ENCODE measurements at places on chromosomes 6 and 20.

DNA sequence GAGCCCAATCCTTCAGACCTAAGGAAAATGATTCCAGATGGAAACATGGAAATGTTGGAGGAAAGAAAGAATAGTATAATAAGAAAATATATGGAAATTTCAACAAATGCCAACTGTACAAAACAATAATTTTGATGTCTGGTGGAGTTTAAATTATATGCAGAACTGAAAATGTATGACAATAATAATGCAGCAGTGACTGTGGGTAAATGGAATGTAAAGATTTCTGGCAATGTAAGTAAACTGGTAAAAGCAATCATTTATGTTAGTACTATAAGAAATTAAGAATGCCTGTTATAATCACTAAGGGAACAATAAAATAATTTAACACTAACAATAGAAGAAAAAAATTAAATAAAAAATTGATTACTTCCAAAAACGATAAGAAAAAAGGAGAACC, 89.0 kb downstream of the EDN1 start:
- DNase-seq = no peak

DNA sequence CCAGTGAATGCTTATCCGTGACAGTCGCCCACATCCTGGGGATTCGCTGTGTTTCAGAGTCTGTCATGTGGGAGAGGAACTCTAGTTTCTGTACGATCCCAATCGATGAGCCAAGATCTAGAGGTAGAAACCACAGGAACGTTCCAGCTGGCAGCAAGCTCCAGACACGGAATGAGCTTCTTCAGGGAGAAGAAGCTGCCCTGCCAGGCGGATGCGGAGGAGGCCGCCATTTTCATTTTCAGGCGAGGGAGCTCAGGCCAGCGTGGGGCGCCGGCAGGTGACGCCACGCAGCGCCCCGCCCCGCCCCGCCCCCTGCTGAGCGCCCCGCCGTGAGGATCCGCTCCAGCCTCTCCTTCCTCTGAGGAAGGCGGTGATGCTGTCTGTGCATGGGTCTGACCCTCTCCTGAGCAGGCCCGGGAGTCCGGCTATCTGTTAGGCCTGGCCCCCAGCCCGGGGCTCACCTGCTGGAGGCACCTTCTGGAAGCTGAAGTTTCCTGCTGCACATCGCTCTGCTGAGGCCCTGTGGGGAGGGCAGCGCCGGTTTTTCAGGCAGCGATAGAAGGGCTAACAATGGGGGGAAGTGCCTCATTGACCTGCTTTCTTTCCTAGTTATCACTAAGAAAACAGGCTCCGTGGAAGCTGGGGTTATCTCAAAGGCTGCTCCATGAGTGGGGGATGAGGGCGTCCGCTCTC, 147.5 kb downstream of the ERMARD start:
- DNase-seq = no peak

DNA sequence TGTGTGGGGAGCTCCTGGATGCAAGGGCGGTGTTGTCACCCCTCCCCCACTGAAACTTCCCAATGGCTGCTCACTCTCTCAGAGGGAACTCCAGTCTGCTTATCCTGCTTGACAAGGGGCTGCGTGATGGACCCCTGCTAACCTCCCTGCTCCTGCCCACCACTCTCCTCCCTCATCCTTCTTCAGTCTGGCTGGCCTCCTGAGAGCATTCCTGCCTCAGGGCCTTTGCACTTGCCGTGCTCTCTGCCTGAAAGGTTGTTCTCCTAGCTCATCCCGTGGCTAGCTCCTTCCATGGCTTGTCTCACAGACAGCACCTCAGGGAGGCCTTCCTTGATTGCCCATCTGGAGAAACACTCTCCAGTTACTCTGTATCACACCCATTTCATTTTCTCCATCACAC, 73.9 kb upstream of the ZNFX1 start:
- no peak for DNase-seq

DNA sequence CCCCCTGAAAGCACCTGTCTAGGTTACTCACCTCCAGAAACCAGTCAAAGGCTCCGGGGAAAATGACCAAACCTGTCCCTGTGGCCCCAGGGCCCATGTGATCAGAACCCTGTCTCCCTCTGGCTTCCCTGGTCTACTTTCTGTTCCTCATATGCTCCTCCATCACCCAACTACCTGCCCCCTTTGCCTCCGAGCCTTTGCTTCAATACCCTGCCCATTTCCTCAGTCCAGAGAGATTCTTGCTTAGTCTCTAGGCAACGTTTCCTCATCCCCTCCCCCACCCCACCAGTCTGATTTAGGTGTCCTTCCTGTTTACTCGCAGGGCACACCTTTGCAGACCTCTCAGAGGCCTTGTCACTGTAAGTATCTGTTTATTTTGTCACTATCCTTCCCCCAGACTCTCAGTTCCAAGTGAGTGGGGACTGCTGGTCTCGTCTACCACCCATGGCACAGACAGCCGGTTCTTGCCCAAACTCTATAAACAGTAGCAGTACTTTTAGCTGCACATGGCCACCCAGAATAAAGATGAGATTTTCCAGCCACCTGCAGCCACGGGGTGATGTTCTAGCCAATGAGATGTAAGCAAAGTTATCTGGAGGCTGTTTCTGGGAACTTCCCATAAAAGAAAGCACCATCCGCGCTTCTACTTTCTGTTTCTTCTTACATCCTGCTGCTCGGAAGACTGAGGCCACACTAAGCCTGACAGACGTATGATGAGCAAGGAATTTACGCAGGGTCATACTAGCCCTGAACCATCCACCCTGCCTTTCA, 13.3 kb downstream of the ELOVL5 start:
- no peak for DNase-seq

GRCh38 chr20:1562622-1563021, 5.1 kb upstream of the SIRPD start:
- DNase-seq = no peak

DNA sequence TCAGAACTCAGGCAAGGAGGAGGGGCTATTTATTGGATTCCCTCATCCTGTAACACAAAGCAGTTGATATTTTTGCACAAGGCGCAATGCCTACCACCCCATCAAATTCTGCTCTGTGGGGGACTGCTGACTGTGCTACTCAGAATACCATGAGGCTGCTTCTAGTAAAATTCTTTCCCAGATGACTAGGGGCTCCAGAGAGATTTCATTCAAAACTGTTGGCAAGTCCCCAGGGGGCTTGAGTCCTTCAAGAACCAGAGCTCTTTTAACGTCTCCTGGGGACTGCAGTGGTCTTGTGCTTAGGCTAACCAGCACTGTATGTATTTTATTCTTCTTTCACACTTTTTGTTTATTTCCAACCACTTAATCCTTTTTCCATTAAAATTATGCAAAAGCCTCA, 365.9 kb upstream of the AGPAT4 start:
- DNase-seq = no peak

DNA sequence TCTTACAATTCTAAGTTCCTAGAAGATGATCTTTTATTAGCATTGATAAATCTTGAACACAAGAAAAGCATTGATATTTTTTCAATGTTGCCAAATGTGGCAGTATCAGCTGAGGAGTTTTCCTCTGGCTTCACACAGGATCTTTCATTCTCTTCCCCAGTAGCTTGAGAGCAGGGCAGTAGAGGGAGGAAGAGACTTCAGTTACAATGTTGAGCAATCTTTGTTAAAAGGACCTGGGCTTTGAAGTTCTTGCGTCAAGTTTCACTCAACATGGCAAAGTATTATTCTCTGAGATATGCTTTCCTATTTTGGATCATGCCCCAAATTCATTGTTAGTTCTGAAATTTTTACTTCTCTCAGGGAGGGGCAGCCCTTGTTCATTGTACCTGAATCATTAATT, 238.0 kb downstream of the COL12A1 start:
- DNase-seq = no peak

- DNase-seq = no peak
Measured at GRCh38 chr20:550611-551010, 7.0 kb upstream of the CSNK2A1 start.

- DNase-seq = no peak
Measured at GRCh38 chr6:4667591-4667990, 108.6 kb upstream of the CDYL start.

DNA sequence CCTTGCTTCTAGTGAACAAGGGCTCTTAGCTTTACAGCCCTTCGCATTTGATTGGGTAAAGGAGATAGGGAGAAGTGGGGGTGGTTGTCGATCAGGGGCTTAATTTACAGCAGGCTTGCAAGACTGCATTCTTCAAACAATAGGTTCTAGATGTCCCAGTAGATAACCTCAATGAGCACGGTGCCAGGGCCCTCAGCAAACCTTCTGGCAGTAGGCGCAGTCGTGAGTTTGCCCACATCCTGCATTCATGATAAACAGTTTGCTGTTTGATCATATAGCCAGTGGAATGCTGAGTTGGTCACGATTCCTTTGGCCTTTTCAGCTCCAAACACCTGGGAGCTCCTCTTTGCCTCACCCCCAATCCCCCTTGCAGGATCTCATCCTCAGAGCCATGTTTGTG, 27.5 kb downstream of the SUN5 start:
- DNase-seq = no peak

DNA sequence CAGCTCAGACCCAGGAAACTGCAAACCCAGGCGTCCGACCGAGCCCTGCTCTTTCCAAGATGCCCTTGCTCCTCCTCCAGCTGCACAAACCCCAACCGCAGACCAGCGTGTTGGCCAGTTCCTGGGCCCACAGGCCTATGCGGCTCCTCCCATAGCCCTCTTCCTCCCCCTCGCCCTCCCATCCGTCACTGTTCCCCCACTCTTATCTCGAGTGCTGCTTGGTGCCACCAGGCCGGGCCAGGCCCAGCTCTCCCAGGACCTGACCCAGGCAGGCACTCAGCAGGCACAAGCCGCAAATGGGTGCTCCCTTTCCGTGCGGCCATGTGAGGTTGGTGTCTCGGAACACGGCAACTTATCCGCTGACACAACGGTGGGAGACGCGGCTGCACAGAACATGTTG, 28.6 kb downstream of the ADRM1 start:
- DNase-seq = no peak

GRCh38 chr6:22921828-22922227, 352.5 kb downstream of the HDGFL1 start:
- no peak for DNase-seq

- DNase-seq = no peak
Measured at GRCh38 chr6:40555092-40555491, 32.1 kb downstream of the LRFN2 start.

DNA sequence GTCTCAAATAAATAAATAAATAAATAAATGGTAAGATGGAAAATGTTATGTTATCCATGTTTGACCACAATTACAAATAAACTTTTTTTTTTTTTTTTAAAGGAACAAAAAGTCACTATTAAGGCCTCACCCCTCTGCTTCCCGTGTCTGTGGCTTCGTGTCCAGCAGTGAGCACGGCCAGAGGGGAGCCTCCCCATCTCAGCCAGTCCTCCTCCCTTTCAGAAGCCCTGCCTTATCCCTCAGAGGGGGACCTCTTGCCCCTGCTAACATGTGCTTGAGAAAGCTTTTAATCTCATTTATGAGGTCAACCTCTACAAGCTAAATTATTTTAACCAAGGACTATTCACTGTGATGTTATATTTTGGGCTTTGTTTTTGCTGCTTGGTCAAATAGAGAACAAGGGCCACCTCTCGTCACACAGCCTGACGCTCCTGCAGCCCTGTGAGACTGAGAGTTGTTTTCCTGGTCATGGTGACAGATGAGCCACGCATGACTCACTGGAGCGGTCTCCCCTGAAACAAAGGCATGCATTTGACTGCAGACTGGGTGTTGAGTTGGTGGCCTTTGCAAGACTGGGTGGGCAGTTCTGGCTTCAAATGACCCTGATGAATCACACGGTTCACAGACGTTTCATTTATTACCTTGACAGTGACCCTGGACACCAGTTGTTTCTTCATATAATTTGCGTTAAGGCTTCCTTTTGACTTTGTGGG, 131.8 kb downstream of the TIAM2 start:
- peak; percentile 10 for DNase-seq

GRCh38 chr6:149918151-149918905, 4.6 kb downstream of the RAET1G start:
- no peak for DNase-seq

GRCh38 chr6:134962421-134962820, 12.5 kb upstream of the ALDH8A1 start:
- no peak for DNase-seq

- no peak for DNase-seq
Measured at GRCh38 chr6:31915756-31916155, 11.8 kb upstream of the C2 start.
